ENCODE measurements at places on chromosomes 6 and 20.

GRCh38 chr20:56736285-56736857 lies 107.3 kb downstream of the TFAP2C start:
- no peak for DNase-seq

DNA sequence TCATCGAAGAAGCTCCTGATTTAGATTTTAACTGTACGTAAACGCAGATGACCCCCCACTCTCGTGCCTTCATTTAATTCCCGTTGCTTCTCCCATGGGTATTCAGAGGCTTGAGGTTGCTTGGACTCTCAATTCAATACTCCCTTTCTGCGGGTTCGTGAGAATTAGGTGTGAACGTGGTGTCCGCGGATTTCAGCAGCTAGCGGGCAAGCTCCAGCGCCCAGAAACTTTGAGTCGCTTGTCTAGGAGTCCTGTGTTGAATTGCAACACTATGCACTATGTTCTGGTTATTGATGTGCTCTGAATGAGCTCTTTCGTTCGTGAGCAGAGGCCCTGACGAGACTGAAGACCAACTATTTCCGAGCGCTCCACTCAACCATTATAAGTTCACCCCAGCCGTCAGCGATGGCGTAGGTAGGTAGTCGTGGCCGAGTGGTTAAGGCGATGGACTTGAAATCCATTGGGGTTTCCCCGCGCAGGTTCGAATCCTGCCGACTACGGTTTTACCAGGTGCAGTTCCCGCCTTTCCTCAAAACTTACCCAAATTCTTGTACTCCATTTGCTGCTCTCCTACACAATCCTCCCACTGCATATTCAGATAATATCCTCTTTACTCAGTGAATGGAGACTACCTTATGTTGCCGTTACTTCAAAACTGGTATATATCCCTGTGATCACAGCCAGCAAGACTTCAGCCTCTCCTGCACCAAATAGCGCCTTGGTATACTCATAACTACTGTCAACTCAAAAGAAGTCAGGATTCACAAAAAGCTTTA lies 72.6 kb upstream of the ZNF184 start:
- no peak for DNase-seq

GRCh38 chr6:21914121-21914973 lies 320.8 kb downstream of the SOX4 start:
- DNase-seq: no peak

DNA sequence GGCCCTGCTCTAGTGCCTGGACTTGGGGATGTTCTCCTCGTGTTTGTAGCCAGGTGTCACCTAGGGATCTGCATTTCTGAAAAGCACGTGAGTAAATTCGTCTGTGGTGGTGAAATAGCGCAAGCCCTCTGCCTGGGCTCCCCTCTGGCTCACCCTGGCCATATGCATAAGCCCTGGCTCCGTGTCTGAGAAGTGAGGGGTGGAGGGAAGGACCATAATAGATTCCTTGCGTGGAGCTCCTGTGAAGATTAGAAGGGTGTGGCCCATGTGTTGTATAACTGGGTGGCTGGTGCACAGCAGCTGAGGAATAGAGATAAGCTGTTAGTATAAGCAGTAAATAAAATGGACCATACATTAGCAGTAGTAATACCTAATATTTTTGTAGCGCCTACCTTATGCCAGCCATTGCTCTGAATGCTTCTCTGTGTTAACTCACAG lies 4.8 kb downstream of the BCAS1 start:
- DNase-seq: no peak

- DNase-seq: no peak
Measured at GRCh38 chr6:68108233-68108835, 526.7 kb upstream of the ADGRB3 start.

DNA sequence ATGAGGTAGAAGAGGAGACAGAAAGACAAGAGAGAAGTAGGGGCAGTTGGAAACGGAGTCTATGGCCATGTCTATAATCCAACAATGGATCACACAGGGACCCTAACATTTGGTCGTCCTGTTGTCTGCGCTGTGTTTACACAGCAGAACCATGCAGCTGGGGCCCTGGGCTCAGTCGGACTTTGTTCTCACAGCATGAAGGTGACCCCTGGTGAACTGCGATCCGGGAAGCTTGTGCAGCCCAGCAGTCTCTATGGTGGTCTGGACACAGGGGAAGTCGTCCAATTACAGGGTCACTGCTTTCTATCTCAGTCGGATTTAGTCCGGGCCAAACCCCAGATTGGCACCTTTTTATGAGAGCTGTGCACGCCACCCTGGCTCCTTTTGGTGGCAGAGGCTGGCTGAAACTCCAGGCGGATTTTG lies 153.6 kb downstream of the FOXA2 start:
- DNase-seq: no peak

DNA sequence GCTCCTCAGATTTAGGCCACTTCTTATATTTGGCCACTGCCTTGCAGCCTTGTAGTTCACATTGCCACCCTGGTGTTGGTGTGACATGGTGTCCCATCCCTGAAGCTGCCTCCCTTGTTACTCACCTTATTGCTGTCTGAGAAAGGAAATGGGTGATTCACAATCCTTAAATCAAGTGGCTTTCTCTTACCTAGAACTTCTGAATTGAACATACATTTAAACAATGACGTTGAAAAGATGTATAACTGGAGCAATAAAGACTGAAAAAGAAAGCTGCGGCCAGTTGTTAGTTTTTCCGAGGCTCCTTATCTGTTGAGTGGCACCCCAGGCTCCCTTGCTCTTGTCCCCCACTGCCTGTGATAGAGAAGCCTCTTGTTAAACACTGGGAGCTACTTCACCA lies 28.8 kb upstream of the GNRH2 start:
- DNase-seq: no peak

- DNase-seq: no peak
Measured at GRCh38 chr6:27847706-27848105, 64.5 kb downstream of the OR2B2 start.

DNA sequence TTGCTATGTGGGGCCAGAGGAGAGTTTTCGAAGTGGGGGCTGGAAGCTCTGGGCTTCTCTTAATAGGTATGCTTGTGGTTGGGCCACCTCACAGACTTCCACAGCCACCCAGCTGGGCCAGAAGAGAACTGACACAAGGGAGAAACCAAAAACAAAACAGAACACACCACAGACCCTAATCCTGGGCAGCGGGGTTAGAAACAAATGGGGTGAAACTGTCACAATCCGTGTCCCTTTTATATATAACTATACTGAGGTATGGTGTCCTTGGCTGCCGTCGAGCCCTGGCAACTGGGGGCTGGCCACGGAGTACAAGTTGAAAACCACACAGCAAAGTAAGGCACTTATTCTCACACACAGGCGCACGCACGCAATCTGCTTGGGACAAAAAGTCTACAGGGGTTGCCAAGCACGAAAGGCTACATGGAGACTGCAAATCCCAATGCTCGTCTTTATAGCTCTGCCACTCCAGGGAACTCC lies 78.3 kb downstream of the TRAM2 start:
- no peak for DNase-seq

DNA sequence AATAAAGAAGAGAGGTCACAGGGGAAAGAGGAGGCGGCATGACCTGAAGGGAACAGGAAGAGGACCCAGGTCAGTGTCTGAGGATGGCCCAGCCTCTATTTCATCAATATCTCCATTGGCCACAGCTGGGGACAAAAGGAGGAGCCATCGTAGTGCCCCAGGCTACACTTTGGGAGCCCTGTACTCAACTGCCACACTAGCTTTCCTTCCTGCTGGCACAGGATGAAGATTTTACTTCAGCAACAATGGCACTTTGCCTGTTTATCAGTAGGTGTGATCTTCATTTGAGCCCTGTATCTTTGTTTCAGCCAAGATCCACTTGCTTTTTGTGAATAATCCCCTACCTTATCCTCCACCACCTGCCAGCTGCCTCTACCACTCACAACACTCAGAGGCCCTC lies 35.4 kb upstream of the RCAN2 start:
- no peak for DNase-seq

- DNase-seq: no peak
Measured at GRCh38 chr6:158660333-158660754, 10.5 kb downstream of the SYTL3 start.

GRCh38 chr20:46624946-46625345 lies 26.3 kb downstream of the SLC13A3 start:
- DNase-seq: no peak

DNA sequence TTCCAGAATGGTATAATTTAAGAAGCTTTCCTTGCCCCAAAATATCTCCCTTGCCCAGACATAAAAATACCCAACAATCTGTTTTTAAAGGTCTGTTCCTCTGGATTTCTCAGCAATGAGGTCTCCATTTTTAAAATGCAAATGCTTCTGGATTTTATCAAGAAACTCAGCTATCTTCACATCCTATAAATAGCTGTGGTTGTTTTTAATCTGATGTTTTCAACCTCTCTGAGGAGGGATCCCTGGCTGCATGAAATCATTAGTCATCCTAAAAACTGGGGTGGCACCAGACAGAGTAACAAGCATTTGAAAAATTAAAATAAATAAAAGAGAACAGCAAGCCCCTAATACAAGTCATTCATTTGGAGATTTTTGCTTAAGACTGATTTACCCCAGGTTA lies 168.5 kb upstream of the ID4 start:
- no peak for DNase-seq

- DNase-seq: no peak
Measured at GRCh38 chr20:32056708-32057483, 4.9 kb downstream of the HCK start.

DNA sequence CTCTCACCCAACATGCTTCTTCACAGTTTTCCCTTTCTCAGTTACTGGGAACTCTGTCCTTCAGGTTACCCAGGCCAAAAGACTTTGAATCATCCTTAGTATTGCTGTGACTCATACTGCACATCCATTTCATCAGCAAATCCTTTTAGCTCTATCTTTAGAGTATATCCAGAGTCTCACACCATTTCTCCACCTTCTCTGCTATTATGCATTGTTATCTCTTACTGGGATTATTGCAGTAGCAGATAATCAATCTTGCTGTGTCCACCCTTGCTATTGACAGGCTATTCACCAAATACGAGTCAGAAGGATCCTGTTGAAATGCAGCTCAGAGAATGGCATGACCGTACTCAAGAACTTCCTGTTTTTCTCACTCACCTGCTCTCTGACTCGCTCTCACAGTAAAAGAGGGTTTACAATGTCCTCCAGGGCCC lies 57.3 kb downstream of the BCKDHB start:
- no peak for DNase-seq

DNA sequence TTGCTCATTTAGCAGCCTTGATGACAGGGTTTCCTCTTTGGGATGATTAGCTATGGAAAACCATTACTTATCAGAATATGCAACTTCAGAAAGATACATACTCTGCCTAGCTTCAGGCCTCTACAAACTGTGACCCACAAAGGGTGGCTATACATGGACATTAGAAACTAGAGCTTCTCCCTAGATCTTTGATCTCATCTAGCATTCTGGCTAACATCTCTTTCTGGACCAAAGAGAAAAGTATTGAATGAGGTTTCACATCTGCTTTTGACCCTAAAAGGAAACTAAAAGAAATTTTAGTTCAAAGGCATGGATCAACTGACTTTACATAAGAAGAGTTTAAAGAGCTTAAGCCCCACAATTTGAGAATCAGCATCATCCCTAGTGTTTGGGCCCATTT lies 12.4 kb upstream of the HMGN3 start:
- DNase-seq: no peak

- DNase-seq: no peak
Measured at GRCh38 chr6:112330879-112331265, 16.3 kb upstream of the RFPL4B start.

GRCh38 chr6:27280064-27280539 lies 32.0 kb downstream of the POM121L2 start:
- DNase-seq: no peak

- no peak for DNase-seq
Measured at GRCh38 chr6:18186033-18186432, 30.8 kb downstream of the KDM1B start.

GRCh38 chr20:37360391-37361115 lies 14.6 kb downstream of the SRC start:
- no peak for DNase-seq

- DNase-seq: no peak
Measured at GRCh38 chr6:159440911-159441703, 251.9 kb downstream of the SOD2 start.

DNA sequence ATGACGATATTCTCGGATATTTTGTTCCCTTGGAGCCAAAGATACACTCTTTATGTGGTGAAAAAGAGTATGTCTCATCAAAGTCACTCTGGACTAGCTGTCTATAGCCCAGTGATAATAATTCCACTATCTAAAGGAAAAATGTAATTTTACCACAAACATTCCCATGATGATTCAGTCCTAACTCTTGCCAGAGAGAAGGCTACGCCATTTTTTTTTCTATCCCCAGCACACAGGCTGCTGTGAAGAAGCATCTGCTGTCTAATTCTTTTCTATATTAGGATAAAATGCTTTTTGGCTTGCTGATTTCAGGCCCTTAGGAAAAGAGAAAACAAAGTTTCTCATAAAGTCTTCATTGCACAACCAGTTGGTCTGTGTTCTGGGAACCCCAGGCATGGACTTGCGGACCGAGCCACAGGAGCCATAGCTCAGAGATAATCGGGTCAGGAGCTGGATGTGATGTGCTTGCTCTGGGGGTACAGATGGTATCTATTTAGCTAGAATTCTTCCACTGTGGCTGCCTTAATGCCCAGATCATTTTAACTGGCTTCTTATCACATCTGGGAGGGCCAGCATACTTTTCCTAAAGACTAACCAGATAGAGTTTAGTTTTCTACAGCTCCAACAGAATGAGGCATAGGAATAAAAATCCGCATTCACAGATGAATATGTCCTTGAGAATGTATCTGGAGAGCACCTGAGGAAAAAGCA lies 683.7 kb upstream of the ID4 start:
- no peak for DNase-seq

DNA sequence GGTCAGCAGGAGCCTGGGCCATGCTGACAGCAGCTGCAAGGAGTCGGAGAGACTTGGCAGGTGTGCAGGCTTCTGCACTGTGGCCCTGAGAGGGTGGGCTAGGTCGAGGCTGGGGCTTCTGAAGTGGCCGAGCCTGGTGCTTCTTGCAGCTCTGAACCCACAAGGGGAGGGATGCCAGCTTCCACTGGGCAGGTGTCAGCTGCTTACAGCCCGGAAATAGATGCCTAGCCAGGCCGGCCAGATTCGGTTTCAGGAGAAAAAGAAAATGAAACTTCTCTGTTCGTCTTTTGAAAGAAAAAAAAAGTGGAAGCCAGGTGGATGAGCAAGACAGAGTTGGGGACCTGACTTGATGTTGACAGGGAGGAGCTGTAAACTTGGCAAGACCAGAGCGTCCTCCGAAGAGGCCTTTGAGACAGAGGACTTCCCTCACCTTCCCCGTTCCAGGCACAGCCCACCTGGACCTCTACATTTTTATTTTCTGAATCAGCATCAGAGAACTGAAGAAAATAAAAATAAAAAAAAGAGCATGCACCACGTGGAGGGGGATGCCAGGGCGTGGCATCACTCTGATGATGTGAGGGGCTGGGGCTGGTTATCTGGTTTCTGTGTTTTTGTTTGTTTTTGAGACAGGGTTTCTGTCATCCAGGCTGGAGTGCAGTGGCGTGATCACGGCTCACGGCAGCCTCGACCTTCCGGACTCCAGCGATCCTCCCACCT lies at the start of gene ZBP1:
TSS of gene ZBP1 (minus strand) at position 153 of the 717 bp plus-strand sequence. CDS start at position 22, 131 bp downstream.
- no peak for DNase-seq

GRCh38 chr6:154696661-154697060 lies 36.6 kb upstream of the SCAF8 start:
- no peak for DNase-seq
